ENCODE measurements at places on chromosomes 11 and 22.

DNA sequence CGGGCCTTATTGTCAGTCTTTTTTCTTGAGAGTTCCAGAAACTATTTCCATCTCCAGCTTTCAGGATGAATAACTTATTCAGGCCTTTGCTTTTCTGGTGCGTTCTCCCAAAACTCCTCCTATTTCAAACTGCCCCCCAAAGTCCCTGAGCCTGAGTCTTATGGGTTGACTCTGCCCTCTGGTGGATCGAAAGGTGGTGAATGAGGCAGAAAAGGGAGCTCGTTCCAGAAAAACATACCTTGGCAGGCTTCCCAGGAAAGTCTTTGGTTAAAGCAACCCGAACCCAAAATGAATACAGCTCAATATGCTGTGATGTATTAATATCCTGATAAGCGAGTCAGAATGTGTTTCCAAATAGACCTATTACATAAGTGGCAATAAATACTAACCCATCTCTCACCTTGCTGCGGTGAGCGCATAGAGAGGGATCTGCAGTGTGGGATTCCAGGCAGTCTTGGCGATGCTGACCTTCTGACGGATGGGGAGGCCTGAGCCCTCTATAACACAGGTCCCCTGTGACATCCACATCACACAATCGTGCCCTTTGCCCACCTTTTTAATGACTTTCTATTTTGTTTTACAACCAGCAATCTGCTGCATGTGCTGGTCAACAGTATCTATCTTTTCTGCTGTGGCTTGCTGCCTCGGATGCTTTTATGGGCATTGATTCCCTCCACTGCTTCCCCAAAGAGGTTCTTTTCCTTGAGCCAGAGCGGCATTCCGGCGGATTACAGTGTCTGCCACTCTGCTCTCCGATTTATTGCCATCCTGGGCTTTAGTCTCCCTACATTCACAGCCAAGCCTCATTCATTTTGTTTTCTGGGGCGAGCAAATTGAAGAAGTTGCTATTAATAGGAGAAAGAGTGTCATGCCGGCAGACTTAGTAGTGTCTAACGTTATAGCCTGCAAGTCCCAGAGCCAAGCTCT is 756.8 kb downstream of the NTM start:
- no peak for DNase-seq

DNA sequence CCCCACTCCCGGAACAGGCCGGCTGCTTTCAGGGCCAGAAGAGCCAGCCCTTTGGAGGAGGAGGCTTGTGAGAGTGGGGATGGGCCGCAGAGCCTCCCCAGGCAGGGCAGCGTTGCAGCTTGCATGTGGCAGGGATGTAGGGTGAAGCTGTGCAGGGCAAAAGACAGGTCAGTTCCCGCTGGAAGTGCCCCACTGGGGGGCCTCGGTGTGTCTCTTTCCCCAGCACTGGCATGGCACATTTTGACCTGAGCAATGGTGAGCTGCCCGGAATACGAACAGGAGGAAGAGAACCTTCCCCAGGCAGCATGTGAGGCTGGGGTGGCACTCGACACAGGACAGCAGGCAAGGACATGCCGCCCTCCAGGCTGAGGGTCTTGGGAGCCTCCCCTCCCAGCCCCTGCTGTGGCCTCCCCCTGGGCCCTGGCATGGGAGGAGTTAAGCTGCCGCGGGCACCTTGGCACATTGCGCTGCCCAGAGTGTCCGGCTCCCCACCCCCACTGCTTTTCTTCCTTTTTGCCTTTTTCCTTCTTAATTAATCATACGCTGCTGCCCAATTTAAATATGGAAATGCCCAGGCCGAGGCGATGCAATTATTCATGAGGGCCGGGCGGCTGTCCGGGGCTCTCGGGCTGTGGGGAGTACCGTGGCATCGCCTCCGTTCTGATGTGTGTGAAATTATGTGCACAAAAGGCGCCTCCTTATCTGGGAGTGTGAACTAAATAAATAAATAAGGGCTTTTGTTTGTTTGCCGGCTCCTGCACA is 76.0 kb upstream of the WNT7B start:
- DNase-seq, result no peak

DNA sequence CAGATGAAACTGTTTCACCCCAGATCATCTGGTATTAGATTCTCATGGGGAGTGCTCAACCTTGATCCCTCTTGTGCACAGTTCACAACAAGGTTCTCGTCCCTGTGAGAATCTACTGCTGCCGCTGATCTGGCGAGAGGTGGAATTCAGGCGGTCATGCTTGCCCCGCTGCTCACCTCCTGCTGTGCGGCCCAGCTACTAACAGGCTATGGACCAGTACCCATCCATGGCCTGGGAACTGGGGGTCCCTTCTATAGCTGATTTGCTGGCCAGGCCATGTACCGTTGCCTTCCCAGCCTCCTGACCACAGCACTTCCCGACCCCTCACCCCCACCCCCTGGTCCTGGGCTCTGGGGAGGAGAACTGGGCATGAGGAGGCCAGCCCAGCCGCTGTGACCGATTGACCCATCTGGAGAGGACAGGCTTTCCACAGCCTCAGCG is 2.6 kb downstream of the PHLDA2 start:
- no peak for DNase-seq

DNA sequence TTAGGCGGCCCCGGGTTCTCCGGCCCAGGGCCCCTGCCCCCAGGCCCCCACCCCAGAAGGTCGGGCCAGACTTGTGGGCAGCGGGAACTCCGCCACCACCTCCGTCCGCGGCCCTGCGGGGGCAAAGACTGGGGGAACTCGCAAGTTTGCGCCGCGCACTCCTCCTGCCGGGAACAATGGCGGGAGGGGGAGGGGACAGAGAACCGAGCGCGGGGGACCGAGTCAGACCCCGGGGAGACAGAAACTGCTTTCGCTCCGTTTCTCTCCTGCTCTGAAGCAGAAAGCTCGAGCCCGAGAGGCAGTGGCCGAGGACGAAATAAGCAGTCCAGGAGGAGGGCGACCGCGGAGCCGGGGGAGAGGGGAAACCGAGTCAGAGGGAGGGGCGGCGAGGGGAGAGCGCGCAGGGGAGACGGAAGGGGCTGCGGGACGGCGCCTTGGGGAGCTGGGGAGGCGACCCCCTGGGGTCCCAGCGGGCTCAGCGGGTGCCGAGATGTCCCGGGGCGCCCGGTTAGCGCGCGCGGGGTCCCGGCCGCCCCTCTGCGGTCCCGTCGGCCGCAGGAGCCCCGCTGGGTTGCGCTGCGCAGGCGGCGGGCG is 555 bp downstream of the TP53I11 start:
- DNase-seq, result no peak

GRCh38 chr11:29629286-29629685 is 387.5 kb downstream of the KCNA4 start:
- DNase-seq, result no peak

- DNase-seq, result no peak
These were observed 2.8 kb upstream of the ROBO4 start for GRCh38 chr11:124900464-124900863.

Measured in hypothalamus (tissue), 51 donors.